Activated CD4-positive, CD25-positive, alpha-beta regulatory T cell (primary cell): ENCODE measurements at places on chromosomes 1 and 21.

- DNase-seq: no peak
Observed at GRCh38 chr21:46131588-46131837, 23.9 kb downstream of the FTCD start.

DNA sequence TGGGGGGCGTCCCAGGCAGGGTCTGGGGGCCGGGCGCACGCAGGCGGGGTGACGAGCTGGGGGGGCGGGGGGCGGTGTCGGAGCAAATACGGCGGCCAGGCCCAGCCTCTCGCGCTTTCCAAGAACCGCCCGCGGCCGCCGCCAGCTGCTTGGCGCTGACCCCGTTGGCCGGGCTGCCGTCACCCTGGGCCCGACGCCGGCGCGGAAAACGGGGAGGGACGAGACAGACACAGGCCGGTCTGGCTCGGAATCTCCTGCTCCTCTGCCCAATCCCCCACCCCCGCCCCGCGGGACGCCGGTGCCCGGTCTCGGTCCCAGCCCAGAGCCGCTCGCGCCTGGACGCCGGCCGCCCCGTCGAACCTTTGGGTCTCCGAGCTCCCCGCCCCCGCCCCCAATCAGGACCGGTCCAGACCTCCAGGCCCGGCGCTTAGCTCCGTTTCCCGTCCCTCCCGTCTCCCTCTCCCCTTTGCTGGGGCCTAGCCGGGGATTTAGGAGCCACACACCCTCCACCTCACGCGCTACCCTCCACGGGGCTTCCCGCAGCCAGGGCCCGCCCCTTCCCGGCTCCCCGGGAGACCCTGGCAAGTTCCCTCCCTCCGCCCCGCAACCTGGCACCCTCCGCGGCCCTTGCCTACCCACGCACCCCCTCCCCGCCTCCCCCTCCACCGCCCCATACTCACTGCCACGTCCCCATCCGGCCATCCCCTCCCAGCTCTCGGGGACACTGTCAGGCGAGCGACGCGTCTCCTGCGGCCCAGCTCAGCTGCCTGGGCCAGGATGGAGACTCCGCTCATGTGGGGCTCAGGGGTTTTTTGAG lies 800 bp upstream of the MMP23B start:
- DNase-seq: no peak

DNA sequence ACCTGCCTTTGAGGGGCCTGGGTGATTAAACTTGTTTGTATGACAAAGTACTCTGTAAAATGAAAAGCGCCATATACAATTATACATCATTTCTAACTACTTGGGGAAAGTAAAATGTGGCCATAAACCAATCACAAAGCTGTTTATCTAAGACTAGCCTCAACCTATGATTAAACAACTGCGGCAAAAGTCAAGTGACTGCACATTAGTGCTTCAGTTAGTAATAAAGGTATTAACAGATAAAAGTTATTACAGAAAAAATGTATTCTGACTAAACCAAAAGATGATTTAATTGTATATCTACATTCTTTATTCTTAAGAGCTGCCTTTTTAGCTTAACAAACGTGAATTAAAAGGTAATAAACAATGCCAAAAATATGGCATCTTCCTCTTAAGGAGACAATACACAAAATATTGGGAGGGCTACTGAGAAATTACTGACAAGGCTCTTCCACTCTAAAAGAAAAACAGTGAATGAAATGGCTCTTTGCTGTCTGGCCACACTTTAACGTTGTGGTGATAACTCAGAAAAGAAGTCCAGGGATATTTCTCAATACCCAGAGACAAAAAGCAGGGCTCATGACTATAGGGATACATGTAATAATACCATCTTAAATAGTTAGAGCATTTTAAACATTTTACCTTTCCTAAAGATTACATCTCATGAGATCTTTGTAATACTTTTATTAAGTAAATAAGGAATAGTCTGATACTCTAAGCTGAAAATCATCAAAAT lies 8.6 kb downstream of the ARHGAP29 start:
- no peak for DNase-seq

GRCh38 chr1:26692211-26692792 lies 3.5 kb upstream of the ARID1A start:
- no peak for DNase-seq

DNA sequence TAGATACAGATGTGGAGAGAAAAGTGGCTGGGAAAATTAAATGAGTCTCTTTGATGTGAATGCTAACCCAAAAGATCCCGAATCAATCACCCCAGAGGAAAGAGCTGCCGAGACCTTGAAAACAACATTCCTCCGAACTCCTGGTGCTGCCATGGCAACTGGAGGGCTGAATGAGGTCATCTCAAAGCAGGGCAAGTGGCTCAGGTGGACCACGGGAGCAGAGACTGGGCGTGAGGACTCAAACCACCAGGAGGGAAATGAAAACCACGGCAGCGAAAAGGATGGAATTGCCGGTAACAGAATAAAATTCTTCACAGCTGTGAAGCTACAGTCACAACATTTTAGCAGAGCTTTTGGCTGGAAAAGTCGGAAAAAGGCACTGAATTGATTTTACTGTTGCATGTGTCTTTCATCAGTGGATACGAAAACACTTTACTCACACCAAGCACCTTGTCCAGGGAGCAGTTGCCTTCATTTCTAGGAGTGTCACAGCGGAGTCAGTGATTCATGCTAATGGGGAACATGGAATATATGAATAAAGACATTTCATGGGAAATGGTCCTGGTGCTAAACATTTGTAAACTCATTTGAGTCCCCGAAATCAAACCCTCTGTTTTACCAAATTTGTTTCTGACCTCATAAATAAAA lies 23.2 kb upstream of the BECN2 start:
- no peak for DNase-seq

- no peak for DNase-seq
Observed at GRCh38 chr1:196317535-196318522, 290.4 kb downstream of the KCNT2 start.

DNA sequence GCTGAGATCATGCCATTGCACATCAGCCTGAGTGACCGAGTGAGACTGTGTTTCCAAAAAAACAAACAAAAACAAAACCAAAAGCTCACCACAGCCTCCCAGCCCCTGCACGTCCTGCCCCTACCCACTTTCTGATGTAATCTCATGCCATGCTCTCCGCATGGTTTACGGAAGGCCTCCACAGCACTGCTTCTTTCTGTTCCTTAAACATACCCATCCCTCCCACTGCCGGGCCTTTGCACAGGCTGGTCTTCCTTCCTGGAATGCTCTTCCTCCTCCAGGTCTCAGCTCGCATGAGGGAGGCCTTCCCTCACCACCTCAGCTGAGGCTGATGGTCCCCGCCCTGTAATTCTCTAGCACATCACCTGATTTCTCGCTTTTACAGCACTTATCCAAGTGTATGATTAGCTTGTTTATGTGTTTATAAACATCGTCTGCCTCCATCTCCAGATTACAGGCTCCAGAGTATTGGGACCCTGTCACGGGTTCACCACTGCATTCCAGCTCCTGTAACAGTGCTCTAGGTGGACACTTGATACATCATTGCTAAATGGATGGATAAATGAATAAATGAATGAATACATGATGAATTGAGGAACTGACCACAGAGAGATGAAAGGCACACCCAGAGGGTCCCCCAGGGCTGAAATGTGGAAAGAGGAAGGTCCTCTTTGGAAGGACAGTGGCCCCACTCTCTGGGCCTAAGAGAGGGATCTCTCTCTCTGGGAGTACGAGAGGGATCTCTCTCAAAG lies 22.1 kb downstream of the TCEA3 start:
- DNase-seq: no peak

DNA sequence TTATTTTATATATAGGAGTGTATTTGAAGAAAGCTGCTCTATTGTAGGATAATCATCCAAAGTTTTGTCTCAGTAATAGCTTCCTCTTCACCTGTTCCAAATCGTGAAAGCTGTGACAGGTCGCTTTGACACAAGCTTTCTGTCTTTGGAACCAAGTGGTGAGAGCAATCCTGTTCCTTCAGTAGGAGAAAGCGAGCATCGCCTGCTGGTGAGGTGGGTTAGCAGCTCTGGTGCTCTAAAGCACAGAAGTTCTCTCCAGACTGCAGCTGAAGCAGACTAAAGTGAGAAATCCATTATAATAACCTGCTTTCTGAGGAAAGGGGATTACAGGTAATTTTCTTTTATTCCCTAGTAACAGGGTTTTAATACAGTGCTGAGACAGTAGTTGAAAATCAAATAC lies 803.8 kb downstream of the ADGRL2 start:
- no peak for DNase-seq

DNA sequence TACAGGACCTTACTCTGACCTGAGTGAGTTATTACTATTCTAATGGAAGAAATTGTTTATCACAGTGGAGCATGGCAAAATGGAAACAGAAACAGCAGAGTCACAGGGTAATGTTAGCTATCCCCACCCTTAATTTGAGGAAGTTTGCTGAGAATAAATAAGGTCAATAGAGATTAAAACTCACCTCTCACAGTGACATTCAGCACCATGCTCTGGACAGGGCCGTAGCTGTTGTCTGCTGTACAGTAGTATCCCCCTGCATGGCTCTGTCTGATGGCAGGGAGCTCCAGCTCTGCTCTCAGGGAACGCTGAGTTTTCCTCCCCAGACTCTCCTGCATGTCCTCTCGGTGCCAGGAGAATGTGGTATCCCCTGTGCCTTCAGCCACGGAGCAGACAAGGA lies 11.9 kb downstream of the FCRL4 start:
- DNase-seq: no peak

DNA sequence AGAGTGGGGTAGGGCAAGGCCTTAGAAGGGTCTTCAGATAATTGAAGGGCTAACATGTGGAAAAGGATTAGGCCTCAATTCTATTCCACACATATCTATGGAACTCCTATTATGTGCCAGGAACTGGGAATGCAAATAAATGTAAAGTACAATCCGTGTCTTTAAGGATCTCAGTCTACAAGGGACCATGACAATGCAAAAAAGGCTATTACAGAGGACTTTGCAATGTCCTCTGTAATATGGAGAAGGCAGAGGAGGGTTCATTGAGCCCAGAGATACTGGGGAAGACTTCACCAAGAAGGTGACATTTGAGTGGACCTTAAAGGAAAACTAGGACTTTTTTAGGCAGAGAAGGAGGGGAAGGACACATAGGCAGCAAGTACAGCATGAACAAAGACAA lies 4.5 kb upstream of the SCMH1 start:
- no peak for DNase-seq

DNA sequence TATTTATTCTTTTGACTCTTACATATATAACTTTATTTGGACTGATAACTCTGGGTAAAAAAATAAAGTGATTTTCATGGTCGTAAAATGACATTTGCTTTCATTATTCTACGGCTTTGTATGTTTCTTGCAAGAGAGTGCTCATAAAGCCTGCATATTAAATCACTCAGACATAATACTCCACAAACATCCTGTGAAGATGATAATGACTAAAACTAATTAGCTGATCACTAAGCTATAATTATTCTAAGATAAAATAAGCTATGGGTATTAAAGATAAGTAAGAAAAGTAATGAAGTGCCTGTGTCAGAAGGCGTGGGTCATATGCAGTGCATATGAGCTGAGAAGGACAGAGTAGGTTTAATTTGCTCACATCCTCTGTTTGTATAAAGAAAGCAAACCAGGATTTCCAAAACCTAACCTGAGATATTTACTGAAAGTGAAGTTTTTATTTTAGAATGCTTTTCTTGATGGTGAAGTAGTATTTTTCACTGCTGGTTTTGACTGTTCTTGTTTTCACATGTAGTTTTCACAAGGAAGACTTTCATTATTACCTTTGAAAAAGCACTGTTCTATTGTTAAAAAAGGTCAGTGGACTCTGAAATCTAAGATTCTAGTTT lies 278.8 kb downstream of the AMY1C start:
- DNase-seq: no peak

DNA sequence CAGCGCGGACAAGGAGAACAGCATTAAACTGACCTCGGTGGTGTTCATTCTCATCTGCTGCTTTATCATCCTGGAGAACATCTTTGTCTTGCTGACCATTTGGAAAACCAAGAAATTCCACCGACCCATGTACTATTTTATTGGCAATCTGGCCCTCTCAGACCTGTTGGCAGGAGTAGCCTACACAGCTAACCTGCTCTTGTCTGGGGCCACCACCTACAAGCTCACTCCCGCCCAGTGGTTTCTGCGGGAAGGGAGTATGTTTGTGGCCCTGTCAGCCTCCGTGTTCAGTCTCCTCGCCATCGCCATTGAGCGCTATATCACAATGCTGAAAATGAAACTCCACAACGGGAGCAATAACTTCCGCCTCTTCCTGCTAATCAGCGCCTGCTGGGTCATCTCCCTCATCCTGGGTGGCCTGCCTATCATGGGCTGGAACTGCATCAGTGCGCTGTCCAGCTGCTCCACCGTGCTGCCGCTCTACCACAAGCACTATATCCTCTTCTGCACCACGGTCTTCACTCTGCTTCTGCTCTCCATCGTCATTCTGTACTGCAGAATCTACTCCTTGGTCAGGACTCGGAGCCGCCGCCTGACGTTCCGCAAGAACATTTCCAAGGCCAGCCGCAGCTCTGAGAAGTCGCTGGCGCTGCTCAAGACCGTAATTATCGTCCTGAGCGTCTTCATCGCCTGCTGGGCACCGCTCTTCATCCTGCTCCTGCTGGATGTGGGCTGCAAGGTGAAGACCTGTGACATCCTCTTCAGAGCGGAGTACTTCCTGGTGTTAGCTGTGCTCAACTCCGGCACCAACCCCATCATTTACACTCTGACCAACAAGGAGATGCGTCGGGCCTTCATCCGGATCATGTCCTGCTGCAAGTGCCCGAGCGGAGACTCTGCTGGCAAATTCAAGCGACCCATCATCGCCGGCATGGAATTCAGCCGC lies 2.5 kb downstream of the S1PR1 start:
- no peak for DNase-seq

DNA sequence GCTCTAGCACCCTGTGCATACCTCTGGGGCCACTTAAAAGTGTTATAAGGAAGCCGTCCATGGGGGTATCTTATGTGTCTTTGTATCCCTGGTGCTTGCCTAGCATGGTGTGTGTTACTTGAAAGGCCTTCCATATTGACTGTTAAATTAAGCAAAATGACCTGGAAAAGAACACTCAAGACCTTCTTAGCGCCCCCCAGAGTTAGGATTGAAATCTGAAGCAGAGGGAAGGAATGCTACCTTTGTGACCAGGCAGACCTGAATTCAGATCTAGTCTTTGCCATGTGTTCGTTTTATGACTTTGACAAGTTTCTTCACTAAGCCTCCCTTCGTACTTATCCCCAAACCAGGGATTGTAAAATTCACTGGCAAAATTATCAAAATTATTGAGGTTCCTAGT lies 59.9 kb downstream of the SLC22A15 start:
- DNase-seq: no peak

GRCh38 chr1:56477164-56478111 lies 101.9 kb downstream of the PLPP3 start:
- DNase-seq: no peak

DNA sequence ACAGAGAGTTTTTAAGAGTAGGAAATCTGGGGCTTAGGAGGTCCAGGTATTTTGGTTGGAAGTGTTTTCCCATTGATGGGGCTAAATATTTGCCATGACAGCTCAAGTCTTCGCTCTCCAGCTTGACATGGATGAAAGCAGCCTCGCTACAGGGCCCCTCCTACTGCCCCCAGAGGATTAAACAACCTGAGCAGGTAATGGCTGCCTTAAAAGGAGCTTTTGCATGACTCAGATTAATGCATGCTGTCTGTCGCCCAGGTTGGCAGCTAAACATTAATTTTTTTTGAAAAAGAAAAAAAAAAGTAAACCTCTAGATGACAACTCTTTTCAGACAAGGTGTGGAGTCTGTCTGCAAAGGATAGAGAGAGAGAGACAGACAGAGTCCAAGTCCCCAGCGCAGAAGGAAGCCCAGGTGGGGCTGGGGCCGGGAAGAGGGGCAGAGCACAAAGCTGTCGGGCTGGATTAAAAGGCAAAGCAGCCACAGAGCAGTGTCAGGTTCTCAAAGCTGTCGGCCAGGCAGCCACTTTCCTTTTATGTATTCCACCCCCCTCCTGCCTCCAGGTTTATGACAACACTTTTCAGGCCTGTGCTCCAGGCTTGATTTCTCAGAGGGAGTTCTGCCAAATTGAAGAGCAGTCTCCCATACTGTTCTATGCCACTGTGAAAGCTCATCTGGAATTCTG lies 127.9 kb downstream of the CLIC6 start:
- no peak for DNase-seq
